ENCODE measurements at places on chromosomes 2 and 18.
A peak's percentile ranks its signal among the peaks of the same experiment; 100 is the strongest.

GRCh38 chr2:240705204-240705791, 13.6 kb downstream of the AQP12A start:
- no peak for DNase-seq

DNA sequence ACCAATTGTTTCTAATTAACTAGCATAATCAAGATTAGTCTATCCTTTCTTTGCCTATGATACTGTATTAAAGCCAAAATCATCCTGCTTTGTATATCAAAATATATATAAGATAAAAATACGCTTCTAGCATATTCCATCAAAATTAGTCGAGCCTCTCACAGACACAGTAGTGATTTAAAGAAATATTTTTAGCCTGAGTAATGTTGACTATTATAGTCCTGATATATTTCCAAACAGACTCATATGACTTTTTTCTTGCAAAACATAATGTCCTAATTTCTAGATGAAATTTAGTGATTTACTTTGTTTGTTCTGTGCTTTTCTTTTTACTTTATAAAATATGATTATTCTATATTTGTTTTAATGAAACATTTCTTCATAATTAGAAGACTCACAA, 30.9 kb downstream of the FAP start:
- DNase-seq, result no peak

GRCh38 chr2:82657106-82657505, 1802.0 kb downstream of the SUCLG1 start:
- DNase-seq, result no peak

- no peak for DNase-seq
These were observed 37.9 kb downstream of the B4GALT6 start for GRCh38 chr18:31646332-31647126.

DNA sequence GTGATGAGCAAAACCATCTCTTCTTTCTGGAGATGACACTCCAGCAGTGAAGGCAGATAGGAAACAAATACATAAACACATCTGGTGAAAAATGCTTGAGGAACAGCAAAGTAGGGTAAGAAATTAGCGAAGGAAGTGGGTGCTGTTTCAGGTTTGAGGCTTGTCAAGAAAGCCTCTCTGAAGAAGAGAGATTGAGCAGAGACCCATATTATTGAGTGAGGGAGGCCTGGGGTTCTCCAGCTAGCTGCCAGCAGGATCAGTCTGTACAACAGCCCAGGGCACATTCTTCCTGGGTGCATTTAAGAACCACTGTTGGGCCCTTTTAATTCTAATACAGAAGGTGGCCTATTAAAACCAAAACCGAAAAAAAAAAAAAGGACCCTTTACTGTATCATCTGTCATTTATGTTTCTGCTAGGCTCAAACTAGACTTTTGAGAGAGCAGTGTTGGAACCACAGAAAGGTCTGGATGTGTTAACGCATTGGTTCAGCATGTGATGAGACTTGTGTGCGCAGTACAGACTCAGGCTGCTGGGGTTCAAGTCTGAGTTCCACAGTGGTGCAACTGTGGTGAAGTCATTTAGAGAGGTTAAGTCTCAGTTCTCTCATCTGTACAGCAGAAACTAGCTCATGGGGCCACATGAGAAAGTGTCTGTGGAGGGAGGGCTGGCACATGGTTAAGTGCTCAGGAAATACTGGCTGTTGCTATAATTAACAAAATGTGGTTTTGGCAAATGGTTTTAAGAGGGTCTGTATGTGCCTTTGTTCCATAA, 28.9 kb downstream of the MGAT5 start:
- DNase-seq, result no peak

- no peak for DNase-seq
These were observed 636.5 kb downstream of the XIRP2 start for GRCh38 chr2:167524786-167525185.

DNA sequence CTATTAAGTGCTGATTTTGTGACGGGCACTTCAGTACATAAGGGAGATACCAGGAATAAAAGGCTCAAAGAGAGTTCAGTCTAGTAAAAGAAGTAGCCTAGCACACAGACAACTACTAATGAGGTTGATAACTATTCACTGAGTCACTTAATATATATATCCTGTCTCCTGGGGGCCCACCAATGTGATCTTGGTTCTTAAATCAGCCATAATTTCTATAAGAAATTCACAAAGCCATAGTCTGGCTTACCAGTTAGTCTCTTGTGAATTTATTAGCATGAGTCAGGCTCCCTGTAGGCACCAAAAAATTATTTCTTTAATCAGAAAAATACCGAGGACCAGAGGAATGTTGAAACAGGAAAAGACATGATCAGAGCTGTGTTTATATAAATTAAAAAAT, 10.4 kb downstream of the KCNE4 start:
- DNase-seq, result no peak

DNA sequence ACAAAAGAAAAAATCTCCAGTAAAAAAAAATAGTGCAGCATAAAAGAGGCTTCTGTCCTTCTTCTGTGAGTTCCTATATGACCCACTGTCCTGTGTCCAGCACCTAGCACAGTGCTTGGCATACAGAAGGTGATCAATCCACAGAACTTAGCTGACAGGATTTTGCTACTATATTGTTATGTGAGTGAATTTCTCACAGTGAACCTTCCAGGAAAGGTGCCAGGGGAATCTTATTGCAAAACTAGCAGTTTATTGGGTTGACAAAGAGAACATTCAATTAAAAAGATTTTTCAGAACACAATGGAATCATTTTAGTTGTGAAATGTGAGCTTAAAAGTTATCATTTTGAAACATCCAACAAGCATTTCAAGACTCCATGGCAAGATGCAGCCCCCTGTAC, 12.4 kb upstream of the TRIB2 start:
- no peak for DNase-seq

DNA sequence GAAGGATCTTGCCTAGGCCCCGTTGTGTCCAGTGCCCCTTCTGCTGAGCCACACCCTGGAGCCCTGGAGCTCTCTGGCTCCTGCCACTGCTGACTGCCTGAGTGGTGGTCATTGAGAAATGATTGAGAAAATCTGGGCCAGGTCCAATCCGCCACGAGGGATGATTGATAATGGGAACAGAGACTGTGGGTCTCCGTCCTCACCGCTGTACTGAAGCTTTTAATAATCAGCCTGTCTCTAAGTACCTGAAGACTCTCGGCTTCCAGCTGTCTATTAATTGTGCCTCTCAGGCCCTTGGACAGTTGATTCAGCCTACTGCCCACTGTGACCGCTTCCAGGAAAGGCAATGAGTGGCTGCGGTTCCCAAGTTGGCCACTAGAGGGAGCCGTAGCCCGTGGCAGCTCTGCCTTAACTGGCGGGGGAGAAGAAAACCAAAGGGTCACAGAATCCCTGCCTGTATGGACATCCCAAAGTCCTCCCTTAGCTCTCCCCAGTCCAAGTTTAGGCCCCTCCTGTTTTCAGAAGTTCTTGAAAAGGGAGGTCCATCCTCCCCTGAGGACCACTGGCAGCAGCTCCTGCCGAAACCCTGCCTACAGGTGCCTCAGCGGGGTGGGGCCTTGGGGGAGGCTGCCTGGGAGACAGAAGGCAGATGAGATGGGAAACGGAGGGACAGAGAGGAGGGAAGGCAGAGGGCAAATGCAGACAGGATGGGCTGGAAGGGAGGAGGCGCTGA, 213.6 kb downstream of the TNS1 start:
- DNase-seq, result peak; percentile 89

GRCh38 chr2:66866331-66867062, 431.6 kb downstream of the MEIS1 start:
- DNase-seq, result no peak

- no peak for DNase-seq
These were observed 35.8 kb downstream of the HS1BP3 start for GRCh38 chr2:20615068-20615465.

GRCh38 chr2:27795868-27796277, 24.4 kb downstream of the MRPL33 start:
- DNase-seq, result no peak

DNA sequence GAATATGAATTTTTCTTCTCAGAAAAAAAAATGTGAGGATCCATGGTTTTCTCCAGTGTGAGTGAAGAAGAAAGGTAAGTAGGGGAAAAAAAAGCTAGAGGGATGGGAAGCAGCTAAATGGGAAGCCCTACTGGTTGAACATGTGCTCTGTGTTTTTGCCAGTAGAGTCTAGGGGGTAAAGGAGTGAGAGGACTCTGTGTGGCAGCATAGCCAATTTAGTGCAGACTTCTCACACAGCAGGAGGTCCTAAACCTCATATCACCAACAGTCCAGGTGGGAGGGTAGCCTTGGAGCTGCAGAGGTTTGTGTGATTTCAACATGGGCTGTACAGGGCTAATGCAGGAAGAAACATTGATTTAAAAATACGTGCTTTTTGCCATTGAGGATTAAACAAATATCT, 334.5 kb upstream of the SPHKAP start:
- DNase-seq, result no peak

DNA sequence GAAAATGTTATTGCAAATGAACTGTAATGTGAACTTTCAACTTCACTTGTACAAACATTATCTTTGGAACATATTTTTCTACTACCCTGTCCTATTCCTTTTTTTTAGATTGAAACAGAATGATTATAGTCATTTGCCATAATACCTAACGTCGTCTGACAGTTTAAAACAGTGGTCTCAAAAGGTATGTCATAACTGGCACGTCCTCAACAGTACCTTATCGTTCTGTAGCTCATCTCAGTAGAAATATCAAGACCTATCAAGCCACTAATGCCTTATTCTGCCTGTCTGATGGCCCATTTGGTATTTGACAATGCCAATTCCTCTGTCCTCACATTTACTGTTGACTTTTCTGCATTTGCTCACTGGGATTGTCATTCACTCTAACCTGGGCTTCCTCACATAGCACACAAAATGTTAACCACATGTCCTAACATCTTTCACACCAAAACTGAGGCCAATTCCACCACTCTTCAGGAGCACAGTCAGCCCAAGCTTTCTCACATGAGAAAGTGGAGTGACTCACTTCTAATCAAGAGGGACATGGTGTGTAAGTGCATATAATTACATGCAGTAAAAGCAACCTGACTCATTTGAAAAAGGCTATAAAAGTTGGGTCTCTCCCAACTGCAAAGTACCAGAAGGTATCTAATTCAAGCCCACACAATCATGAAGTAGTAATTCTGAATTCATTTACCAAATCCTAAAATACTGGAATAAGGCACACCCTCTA, 34.8 kb downstream of the DNER start:
- DNase-seq, result no peak

DNA sequence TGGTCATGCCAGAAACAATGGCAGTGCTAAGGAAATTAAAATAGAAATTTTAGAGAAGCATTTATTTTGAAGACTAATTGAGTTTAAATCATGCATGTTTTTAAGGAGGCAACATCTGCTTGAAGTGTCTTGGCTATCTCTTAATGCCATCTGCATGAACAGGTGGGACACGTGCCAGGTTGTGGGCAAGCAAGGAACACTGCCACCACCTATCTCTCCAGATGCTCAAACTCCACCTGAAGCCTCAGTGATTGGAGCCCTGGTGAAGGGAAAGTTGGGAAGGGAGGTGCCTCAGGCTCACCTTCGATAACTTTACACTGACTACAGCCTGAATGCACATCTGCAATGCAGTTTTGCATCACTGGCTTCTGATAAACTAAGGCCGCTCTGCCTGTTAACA, 91.5 kb downstream of the TPGS2 start:
- DNase-seq, result no peak

GRCh38 chr2:105486762-105487141, 87.9 kb upstream of the FHL2 start:
- no peak for DNase-seq
